GM20000 (cell line): ENCODE measurements at places on chromosomes 6 and 20.

DNA sequence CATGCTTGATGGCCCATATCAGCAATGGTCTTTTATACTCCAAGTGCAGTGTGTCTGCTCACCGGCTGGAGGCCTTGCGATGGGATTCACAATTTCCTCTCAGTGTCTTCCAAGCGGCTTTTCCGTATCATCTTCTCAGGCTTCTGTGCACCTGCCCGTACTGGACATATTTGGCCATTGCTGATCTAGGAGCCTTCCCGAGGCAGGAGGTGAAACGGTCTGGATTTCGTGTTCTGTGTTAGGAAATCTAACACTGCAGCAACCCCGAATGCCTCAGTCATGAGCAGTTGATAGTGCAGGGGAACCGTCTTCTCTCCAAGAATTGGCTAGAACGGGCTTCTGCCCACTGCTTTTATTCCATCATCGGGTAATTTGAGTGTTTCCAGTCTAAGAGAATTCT is 60.5 kb downstream of the PPP1R14C start:
- DNase-seq, result no peak

DNA sequence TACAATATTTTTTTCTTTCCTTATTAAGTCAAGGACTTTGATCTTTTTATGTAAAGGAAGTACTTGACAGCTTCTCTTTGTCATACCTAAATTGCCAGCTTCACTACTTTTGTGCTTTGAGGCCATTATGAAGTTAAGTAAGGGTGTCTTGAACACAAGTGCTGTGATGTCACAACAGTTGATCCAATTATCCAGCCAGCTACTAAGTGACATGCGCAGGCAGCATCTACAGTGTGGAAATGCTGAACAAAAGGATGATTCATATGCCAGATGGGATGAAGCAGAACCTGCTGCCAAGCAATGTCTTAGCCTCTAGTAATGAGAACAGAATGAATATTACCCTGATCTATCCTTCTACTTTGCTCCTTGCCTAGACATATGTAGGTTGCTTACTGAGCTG is 68.3 kb upstream of the TMEM244 start:
- no peak for DNase-seq

- DNase-seq, result no peak
Observed at GRCh38 chr6:43927532-43928210, 157.7 kb downstream of the VEGFA start.

DNA sequence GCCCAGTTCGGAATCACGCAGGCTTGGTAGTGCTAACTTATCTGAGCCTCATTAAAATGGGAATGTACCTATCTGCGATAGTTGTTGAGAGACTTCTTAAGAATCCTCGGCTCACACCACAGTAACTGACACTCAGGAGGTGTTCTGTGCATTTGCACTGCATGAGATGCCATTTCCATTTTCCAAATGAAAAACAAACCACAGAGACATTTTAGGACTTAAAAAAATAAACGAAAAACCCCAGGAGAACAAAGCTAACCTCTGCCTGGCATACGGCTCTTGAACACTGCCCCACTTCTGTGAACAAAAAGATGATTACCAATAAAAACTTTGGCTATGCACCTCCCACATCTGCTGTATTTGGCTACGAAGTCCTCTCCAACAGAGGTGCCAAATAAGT is 37.6 kb downstream of the BEND3 start:
- no peak for DNase-seq

DNA sequence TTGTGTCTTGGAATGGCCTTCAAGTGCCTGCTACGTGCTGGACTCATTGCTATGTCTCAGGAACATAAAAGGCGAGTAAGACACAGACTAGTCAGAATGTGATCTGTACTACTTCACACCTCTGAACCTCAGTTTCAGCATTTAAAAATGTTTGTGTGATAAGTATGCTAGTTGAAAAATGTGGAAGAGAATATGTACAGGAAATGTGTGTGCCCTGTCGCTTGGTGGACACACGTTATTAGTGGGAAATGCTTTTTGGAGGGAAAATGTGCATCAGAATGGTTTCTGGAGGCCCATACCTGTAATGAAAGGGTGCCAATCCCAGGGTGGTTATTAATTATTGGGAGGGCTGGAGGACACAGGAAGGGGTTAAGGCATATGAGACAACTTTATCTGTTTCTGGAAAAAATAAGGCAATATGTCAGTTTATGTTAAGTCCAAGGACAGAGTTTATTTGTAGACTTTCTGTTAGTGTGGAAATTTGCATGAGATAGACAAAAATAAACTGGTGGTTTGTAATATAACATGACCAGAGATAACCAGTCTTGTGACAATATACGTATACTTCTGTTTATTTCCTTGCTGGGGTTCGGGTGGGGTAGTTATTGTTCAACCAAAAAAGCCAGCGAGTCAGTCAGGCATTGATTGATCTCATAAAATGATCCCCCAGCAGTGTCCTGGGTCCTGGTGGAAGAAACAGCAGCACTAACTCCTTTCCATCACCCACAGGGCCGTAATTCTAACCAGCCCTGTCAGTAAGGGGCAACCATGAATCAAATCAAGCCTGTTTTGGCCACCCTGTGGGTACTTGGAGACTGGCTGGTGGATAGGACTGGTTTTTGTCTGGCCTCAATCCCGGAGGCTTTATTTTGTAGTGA is 117.9 kb downstream of the JARID2 start:
- DNase-seq, result peak; percentile 46

DNA sequence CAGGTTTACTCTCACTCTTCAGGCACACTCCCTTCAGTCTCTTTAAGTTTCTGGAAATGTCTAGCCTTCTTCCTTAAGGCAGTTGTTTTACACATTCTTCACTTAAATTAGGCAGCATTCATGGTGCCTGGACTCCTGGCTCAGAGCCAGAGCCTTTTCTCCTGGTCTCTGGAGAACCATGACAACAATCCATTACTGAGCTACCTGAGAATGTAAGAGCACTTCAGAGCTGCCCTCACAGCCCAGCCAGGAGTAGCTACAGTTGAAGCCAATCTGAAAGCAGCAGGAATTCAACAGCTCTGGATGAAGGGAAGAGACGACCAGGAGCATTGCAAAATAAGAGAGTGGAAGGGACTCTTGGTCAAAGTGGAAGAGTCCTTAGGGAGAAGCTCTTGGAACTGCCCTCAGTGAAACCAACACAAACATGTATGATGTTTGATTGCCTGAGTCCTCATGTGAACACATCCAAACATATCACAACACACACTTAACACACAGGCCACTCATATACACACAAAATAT is 416.8 kb upstream of the SPTLC3 start:
- no peak for DNase-seq

DNA sequence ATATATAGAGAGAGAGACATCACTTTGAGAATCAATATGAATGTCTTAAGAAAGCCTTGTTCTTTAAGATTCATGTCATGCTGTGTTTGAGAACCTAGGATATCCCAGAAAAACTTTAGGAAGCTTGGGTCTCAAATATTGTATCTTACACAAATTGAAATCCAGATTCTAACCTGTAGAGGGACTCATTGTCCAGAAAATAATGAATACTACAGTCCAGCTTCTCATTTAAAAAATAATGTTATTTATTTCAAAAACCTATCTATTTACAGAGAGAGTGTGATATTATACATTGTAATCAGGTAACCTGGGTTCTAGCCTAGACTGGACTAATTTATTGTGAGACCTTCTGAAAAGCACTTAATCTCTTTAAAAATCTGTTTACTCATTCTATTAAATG is 4.2 kb downstream of the RFX6 start:
- no peak for DNase-seq

GRCh38 chr20:25090492-25091429 is 8.8 kb upstream of the VSX1 start:
- DNase-seq, result no peak

DNA sequence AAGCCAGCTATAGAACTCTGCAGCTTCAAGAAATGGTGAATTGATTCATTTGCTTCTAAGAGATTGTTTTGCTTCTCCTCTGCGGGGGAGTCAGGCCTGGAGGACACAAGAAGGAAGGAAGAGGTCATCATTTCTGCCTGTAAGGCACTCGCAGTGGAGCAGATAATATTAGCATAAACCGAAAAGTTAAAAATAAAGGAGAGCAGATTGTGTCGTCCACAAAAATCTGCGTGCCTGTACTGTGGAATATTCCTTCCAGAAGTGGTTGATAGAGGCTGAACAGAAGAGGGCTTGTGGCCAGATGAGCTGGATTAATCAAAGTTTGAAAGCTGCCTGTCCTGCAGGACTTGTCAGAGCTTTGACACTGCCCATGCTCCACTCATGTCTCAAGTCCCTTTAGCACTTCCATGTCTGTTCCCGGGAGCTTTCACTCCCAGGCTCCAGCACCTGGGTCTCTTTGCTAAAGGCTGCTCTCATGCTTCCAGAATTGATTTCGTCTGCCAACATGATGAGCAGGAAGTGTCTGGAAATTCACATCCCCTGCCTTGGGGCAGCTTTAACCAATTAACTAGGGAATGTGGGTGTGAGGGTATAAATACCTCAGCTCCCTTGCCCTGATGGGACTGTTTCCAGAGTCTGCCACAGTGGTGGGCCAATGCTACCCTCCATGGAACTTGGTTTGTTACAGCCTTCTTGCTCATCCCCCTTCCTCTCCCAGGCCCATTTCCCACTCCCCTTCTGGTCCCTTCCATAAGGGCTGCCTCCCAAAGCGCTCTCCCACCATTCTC is 65.1 kb upstream of the STX16 start:
- DNase-seq, result no peak

- peak; percentile 39 for DNase-seq
Observed at GRCh38 chr6:12844284-12845223, 128.0 kb downstream of the PHACTR1 start.

DNA sequence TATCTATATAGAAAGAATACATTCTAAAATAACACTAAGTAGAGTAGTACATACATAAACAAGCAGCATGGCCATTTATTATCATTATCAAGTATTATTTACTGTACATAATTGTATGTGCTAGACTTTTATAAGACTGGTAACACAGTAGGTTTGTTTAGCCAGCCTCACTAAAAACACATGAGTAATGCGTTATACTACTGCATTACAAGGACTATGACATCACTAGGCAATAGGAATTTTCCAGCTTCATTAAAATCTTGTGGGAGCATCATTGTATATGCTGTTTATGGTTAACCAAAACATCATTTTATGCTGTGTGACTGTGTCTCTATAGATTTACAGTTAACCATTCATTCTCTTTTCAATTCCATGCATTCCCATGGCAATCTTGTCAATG is 131.7 kb upstream of the HDGFL1 start:
- DNase-seq, result no peak

DNA sequence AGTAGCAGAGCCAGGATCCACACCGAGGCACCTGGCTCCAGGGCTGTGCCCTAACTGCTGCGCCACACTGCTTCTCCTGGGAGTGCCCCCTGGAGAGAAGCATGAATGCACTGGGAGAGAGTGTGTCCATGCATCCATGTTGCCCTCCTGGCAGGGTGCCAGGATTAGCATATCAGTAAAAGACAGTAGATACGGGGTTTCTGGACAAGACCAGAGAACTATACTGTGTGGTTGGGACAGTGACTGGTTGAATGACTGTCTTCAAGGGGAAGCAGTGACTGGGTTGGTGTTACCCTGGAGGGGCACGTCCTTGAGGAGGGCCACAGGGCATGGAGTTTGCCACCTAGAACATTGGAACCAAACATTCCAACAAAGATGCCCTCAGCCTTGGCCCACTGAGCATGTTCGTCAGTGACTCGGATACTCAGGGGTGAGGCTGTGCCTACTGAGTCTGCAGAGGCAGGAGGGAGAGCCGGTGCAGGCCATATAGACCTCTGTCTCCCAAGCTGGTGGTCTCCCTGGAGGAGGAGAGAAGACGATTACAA is 288.8 kb downstream of the CDC5L start:
- DNase-seq, result no peak

GRCh38 chr6:6901205-6901719 is 206.5 kb upstream of the RREB1 start:
- DNase-seq, result no peak

DNA sequence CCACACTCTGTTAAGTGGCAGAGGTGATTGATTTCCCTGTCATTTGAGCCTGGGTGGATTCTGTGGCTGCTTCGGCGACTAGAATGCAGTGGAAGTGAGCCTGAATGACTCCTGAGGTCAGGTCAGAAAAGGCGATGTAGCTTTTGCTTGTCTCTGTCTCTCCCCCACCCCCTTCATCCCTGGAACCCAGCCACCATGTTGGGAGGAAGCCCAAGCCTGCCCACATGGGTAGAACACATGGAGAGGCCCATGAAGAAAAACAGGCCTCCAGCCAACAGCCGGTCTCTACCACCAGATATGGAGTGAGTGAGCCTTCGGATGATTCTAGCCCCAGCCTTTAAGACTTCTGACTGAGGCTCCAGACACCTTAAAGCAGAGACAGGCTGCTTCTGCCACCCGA is 181.0 kb downstream of the TFAP2C start:
- DNase-seq, result no peak

DNA sequence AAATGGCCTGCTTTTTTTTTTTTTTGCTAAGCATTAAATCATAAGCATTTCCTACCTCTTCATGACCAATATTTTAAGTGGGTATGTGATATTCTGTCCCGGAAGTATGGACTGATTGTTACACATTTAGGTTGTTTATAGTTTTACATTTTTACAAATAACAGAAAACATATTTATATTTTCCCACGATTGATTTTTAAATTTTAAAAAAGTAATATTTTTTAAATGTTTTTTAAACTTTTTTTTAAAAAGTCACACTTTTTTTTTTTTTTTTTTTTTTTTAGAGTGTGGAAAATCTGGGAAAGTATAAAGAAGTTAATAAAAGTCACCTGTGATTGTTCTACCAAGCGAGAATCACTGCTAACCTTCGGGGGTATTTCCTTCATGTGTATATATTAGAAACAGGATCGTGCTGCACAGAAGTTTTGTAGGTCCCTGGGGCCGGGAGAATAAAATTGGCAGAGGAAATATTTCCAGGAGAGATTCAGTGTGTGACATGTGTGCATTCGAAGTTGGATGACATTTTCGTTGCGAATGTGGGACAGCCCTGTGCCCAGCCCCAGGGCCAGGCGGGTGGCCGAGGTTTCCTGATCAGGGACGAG is 173.1 kb downstream of the CDC5L start:
- DNase-seq, result no peak

GRCh38 chr6:156595476-156595875 is 181.7 kb upstream of the ARID1B start:
- no peak for DNase-seq

- no peak for DNase-seq
Observed at GRCh38 chr6:3137057-3137777, 18.7 kb downstream of the BPHL start.

DNA sequence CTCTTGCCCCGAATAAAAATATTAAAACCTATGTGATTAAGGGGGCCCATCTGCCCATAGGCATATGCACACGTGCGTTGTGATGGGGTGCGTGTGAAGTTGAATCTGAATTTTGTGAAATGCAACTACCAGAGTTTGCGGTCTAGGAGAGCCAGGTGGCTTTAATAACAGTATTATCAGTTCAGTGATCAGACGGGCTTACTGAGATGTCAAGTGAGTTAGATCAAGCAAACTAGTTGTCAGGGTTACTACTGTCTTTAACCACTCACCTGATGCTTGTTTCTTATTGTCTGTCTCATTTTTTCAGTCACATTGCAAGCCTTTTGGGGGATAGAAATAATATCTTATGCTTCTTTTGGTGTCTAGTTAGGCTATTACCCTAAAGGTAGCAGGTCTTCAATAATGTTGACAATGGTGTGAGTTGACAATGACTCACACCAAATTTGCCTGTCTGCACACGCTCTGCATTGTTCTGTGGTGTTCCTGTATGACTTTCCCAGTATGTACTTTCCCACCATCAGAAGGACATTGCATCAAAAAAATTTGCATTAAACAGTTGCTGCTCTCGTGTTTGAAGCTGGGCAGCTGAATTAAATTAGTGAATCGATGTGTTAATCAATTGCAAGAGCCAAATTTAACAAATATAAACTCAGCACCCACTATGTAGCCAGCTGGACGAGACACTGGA is 103.1 kb upstream of the NAA20 start:
- DNase-seq, result peak; percentile 28

- no peak for DNase-seq
Observed at GRCh38 chr20:4545526-4545925, 176.2 kb upstream of the PRND start.
